ENCODE measurements at places on chromosomes 7 and 10.

GRCh38 chr10:125037145-125037877, 95.4 kb downstream of the ZRANB1 start:
- no peak for DNase-seq

- no peak for DNase-seq
Observed at GRCh38 chr7:66070222-66070621, 5.4 kb upstream of the ASL start.

GRCh38 chr10:36301139-36301538, 659.0 kb upstream of the FZD8 start:
- DNase-seq = no peak

DNA sequence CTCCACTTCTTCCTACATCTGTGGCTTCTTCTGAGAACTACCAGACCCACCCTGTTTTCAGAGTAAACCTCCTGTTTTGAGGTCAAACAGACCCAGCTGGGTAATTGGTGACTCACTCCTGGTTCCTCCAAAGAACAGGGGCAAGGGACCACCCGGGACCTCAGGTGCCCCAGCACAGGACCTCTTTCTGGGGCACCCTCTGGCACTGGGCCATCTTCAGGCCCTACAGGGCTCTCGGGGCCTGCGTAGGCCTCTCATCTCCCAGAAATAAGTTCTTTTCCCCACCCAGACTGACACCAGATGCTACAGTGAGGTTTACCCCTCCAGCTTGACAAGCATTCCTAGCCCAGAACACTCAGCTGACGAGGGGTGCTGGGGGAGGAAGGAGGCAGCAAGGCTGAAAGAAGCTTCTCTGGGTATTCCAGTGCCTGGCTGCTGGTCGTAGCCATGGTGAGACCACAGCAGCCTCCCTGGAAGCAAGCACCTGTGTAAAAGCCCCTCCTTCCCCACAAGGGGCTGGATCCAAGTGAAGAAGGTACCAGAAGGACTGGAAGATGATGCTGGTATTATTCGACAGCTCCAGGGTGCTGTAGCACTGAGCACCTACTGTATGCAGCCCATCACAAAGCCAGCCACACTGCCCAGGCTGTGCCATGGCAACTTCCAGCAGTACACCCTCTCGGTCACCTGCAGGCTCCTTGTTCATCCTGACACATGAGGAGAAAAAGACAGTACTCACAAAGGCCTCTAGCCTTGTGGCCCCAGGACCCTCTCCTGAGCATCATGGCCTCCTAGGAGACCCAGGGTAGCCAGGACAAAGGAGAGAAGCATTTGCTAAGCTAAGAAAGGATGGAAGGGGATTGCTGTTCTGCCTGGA, 47.4 kb downstream of the ALOX5 start:
- no peak for DNase-seq

DNA sequence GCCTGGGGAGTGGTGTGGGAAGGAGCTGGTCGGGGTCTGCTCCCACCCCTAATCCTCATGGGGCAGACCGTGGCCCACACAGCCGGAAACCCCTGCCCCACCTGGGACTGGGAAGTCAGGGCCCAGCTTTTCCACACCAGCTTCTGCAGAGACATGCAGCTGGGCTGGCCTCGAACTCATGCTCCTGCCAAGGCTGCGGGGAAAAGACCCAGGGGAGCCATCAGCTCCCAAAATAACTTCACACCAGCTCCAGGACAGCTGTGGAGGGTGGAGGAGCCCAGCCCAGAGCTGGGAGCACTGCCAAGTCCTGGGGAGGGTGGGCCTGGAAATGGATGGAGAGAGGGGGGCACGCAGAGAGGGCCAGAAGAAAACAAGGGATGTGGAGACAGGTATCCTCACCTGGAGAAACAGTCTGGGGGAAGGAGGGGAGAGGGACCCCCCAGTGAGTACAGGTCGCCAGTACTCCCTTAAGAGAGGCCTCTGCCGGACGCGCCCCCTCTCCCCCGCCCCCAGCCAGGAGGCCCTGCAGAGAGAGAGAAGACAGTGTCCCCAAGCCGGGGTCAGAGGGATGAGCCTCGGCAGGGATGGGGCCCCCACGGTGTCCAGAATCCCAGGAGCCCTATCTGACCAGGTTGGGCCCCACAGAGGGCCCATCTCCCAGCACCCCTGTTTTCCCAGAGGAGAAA, 11.5 kb upstream of the GRIFIN start:
- no peak for DNase-seq

DNA sequence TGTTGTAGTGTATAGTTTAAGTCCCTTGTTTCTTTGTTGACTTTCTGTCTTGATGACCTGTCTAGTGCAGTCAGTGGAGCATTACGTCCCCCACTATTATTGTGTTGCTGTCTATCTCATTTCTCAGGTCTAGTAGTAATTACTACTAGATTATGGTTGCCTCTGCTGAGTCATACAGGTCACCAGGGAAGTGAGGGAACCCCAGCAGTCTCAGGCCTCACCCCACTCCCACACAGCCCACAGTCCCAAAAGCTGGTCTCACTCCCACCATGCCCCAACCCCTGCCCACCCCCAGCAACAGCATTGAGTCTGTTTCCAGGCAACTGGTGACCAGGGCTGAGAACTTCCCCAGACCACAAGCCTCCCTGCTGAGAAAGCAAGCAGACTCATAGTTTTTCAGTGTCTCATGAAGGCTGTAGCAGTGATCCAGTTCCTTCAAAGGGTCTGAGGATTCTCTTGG, 88.0 kb downstream of the PLXDC2 start:
- DNase-seq = no peak

GRCh38 chr10:14459665-14460064, 128.9 kb upstream of the FRMD4A start:
- no peak for DNase-seq

- DNase-seq = no peak
Observed at GRCh38 chr7:45241339-45242109, 83.9 kb downstream of the RAMP3 start.

DNA sequence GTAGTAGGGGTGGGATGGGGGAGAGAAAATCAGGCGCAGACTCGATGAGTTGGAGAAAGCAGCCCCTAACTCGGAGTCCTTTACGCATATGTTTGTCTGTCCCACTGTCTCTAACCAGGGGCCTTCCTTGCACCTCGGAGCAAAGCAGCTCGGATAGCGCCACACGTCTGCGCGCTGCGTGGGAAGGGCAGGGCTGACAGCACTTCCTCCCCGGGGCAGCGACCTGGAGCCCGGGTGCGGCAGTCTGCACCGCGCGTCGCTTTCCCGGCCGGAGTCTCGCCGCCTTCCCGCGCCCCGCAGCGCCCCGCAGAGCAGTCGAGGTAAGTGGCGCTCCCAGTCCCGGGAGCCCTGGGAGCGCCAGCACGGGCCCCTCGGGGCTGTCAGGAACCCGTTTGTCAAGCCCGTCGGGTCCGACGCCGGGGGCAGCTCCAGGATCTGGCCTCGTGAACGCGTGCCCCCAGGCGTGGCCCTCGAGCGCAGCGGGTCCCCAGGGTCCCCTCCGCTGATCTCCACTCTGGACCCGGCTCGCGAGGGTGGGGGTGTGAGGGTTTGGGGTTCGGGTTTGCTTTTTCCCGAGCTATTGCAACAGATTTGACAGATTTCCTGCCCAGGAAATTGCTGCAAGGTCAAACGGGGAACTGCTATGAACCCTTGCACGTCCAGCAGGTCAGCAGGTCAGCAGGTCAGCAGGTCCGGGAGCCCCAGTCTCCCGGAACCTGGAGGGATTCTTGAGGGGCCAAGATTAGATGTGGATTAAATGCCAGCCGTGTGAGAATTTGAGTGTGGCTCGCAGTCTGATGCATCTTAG, 597 bp downstream of the APBB1IP start:
- DNase-seq = no peak

DNA sequence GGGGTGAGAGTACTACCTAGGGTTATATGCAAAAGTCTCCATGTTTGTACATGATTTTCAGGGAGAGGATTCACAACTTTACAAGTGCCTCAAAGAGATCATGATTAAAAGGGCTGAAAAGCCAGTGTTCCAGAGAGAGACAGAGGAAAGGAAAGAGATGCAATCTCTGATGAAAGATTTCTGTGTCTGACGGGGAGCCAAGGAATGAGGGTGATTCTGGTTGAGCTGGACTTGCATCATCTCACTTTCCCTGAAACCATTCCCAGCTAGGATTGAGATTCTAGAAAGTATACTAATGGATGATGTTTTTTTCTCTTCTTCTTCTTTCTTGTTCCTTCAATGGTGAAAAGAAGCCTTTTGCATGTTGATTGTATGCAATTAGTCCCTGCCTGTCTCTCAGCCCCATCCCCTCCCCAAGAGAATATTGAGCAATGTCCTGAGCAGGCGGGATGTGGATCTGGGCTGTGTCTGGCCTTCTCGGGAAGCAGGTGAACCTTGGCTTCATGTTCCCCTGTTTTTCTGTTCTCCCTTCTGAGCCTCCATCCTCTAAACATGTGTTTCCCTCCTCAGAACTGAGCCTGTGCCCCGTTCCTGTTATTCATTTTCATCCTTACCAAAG, 186.1 kb downstream of the ZNF365 start:
- no peak for DNase-seq

- DNase-seq = no peak
Observed at GRCh38 chr10:96271016-96271815, at the start of gene BLNK. Gene BLNK, minus strand, starts transcription at chr10:96271569. Its CDS starts 171 bp downstream, at chr10:96271398.

DNA sequence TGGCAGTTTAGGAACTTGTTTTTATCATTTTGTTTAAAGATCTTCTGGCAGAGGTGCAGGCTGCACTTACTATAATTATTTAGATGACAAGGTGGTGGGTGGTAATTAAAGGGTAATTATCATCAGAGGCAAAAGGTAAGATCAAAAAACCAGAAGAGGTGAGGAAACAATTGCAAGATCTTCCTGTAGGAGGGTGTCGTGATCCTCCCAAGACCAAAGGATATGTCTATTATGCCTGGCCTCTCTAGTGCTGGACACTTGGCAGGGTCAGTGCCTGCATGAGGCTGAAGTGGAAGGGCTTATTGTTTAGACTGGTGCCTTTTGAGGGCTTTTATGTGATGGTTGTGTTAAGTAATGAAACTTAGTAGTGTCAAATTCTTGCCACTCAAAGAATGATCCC, 1.8 kb upstream of the WAPL start:
- DNase-seq = no peak

DNA sequence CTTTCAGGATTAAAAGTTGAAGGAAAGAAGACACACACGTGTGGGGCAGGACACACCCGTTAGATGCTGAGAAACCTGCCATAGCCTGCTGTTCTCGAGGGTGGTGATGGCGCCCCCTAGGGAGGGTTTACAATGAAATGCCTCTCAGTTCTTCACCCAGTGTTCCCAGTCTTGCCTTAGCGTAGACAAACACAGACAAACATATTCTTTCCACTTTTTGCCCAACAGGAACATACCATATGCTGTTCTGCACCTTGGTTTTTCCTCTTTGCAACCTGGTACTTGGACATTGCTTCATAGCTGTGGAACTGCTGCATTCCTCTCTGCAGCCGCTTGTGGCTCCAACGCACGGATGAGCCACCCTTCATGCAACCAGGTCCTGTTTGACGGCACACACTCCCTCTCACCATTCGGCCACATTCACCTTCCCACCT, 23.3 kb upstream of the HSPA12A start:
- DNase-seq = no peak

- no peak for DNase-seq
Observed at GRCh38 chr10:48701941-48702340, 17.3 kb downstream of the WDFY4 start.

- DNase-seq = no peak
Observed at GRCh38 chr7:76232698-76233097, 31.0 kb downstream of the SRRM3 start.

GRCh38 chr7:134327896-134328295, 11.2 kb upstream of the SLC35B4 start:
- DNase-seq = peak; percentile 6

GRCh38 chr7:100804681-100805431, 22.5 kb downstream of the EPHB4 start:
- no peak for DNase-seq

Measured in NCI-H2029 treated with DMSO at 0.1 percent for 48 hours (cell line).